ENCODE measurements at places on chromosomes 13 and 19.

- DNase-seq: no peak
Measured at GRCh38 chr13:19782049-19782726, 557 bp downstream of the PSPC1 start.

DNA sequence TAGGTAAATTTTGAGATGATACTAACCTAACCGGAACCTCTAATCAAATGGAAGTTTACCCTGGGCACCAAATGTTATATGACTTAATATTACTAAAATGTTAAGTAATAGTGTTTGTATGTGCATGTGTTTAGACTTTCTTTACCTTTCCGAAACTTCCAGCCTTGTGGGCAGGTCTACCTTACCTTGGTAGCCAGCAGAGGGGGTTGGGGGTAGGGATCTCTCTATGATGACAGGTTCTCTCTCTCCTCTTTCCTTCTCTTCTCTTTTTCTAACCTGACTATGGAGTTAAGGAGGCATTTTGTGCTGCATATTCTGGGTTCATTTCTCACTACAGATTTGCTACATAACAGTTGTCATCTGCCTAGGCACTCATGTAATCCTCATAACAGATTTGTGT, 6.8 kb upstream of the FRY start:
- DNase-seq: no peak

- DNase-seq: no peak
Measured at GRCh38 chr13:48586591-48587103, 53.8 kb upstream of the RCBTB2 start.

GRCh38 chr19:17245535-17245984, at the start of gene NR2F6:
Gene NR2F6, minus strand, starts transcription at chr19:17245919. Its CDS starts 699 bp downstream, at chr19:17245220.
- DNase-seq: no peak

- no peak for DNase-seq
Measured at GRCh38 chr13:94345374-94346195, 133.9 kb downstream of the DCT start.

GRCh38 chr19:36072081-36072480, 17.4 kb downstream of the WDR62 start:
- no peak for DNase-seq

DNA sequence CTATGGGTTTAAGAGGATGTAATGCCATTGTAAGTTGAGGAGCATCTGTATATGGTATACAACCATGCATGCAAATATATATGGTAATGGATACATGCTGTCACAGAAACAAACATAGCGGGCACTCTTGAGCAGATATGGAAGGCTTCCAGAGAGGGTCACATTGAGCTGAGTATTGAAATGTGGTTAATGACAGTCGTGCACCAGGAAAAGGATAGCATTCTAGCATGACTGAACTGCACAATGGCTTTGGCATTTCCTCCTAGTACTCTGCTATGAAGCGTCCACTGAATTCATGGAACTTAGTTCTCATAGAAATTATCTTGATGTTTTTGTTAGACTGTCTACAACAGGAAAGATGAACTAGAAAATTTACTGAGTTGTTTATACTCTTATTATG, 25.2 kb downstream of the DGKH start:
- no peak for DNase-seq

DNA sequence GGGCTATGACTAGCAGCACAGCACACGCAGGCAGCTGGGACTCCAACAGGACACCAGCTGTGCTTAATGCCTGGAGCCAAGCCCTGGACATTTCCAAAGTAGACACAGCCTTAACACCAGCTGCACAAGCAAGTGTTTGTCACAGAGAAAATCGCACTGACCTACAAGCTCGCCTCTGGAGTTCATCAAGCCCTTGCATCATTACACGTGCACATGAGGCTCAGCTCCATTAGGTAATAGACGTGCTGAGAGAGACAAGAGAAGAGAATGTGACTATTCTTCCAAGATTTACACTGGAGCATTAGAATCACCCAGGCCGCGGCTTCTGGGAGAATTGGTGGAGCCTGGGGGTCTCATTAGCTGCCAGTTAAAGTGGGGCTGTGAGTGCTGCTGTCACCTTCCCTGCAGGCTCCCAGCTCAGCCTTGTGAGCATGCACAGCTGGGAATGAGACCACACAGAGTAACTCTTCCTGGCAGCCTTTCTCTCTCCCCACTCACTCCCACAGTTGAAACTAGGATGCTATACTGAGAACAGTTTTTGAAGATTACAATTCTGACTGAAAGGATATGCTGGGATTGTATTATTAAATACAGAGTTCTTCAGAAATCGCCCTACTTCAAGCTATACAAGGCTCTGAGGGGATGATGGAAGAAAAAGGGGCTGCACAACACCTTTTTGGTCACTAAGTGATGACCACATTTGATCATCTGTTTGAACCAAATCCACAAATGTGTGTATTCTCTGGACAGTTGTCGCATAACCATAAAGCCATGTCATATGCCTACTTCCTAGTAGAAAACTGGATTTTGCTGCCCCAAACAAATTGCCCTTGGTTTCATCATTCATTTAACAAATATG, 10.5 kb downstream of the STOML3 start:
- no peak for DNase-seq

GRCh38 chr13:45718992-45719391, 16.9 kb downstream of the CBY2 start:
- DNase-seq: no peak

GRCh38 chr19:32164384-32164992, 180.9 kb upstream of the ZNF507 start:
- peak; percentile 34 for DNase-seq

- no peak for DNase-seq
Measured at GRCh38 chr19:18072335-18072734, 14.4 kb downstream of the IL12RB1 start.

DNA sequence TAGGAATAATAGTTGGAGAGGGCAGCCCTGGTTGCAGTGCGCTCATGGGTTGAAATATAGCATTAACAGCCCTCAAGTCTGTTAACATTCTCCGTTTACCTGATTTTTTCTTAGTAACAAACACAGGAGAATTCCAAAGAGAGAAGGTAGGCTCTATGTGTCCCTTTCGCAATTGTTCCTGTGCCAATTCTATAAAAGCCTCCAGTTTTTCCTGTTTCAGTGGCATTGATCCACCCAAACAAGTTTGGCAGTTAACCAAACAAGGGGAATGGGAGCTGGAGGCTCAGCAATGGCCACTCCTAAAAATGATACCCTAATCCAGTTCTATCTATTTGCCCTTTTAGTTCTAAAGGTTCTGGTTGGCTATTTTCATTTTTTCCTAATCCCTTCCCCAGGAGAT, 151.6 kb downstream of the ZNF486 start:
- no peak for DNase-seq

DNA sequence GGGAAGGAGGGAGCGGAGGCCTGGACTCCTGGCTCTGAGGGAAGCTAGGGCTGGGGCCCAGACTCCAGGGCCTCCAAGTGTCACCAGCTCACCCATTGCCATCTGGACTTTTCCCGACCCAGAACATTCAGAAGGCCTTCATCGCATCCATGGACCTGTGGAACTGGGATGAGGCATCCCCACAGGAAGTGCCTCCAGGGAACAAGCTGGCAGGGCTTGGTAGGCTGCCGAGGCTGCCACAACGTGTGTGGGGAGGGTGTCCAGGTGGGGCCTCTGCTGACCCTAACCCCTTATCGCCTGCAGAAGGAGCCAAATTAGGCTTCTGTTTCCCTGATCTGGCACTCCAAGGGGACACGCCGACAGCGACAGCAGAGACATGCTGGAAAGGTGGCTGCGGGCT, 767 bp downstream of the ETV2 start:
- no peak for DNase-seq

DNA sequence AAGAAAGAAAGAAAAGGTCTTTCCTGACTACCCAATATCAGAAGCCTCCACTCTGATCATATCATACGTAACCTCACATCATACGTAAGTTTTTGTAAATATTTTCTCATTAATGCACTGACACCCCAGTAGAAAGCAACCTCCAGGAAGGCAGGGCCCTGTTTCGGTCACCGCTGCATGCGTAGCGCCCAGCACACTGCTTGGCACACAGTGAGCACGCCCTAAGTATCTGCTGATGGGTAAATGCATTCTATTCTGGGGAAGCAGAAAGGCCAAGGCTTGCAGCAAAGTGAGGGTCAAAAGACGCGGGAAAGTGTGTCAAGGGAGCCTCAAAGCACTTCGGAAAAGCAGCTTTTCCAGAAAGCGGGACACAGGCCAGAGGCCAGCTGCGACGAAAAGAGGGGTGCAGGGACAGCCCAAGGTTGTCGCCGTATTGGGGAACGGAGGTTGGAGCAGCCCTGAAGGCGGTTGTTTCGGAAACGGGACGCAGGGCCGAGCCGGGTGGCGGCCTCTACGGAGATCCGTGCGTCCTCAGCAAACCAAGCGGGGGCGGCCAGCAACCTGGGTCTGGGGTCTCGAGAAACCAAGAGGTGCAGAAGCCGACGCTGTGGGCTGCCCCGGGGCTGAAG, 463 bp downstream of the SUGP1 start:
- DNase-seq: no peak

DNA sequence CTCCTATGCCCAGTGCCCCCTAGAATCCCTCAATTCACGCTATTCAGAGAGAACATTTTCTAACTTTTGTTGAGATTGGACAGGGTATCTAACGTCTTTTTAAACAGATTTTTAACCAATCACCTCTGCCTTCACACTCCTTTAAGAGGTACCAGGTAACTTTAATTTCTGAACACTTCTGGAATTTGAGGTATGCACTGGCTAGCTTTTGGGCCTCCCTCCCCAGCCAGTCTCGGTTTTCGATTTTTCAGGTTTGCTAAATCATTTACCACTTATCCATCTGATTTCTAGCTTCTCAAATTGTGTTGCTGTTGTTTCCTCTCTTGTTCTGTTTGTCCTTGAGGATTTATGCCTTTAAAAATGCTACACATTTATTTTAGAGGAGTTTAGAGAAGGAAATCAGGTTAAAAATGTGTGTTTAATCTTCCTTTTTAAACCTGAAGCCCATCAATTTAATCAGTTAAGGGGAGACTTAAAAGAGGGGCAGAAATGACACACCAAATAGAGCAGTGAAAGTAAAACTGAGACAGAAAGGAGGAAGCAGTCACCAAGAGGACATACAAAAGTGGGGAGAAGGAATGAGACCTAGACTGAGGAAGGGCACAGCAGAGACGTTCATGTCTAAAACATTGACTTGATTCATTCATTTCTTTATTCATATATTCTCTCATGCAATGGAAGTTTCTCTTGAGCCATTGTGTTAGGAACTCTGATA, 139.6 kb upstream of the HTR2A start:
- DNase-seq: no peak

DNA sequence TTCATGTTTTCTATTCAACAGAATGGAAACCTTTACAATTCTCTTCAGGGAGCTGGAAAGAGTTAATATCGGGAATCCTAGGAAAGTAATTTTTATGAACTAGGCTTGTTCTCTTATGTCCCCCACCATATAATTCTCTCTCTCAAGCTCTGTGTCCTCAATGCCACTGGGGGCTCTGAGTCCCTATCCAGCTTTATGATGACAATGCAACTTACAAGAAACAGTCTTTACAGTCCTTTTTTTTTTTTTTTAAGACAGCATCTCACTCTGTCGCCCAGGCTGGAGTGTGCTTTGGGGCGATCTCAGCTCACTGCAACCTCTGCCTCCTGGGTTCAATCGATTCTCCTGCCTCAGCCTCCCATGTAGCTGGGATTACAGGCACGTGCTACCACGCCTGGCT, 31.2 kb upstream of the TM9SF2 start:
- DNase-seq: no peak

DNA sequence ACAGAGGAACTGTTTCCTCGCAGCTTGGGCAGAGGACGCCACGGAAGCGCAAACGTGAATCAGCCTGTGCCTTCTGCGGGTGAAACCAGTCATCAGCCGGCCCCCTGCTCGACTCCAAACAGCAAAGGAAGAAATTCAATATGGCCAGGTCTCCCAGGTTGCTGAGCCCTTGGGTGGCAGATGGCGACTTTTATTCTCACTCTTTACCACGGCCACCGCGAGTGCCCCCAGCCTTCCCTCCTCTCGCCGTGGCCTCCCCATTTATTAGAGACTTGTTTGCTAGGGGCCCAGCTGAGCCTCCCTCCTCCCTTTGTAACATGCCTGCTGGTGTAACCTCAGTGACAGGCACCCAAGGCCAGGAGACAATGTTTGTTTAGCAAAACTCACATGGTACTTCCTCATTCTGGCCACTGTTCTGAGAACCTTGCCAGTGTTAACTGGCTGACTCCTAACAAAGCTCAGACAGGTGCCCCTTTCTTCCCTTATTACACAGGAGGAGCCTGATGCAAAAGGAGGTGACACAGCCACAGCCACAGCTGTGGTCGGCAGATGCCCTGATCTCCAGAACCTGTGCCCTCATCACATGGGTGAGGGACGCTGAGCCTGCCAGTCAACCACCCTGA, 5.8 kb downstream of the RAB20 start:
- DNase-seq: no peak

GRCh38 chr13:20566468-20566897, 474 bp upstream of the IFT88 start:
- DNase-seq: peak; percentile 90

DNA sequence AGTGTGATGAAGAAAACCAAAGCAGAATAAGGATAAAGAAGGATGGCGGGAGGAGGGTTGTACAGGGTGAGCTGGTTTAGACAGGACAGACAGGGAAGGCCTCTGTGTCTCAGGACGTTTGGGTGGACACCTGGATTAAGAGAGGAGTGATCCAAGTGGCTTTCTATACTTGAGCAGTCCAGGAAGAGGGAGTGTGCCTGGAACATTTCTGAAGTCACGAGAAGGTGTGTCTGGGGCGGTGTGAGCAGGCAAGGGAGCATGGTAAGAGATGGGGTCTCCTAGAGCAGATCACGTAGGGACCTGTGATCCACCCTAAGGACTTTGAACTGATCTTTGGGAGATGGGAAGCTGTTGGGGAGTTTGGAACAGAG, 15.4 kb upstream of the STK24 start:
- DNase-seq: peak; percentile 34

DNA sequence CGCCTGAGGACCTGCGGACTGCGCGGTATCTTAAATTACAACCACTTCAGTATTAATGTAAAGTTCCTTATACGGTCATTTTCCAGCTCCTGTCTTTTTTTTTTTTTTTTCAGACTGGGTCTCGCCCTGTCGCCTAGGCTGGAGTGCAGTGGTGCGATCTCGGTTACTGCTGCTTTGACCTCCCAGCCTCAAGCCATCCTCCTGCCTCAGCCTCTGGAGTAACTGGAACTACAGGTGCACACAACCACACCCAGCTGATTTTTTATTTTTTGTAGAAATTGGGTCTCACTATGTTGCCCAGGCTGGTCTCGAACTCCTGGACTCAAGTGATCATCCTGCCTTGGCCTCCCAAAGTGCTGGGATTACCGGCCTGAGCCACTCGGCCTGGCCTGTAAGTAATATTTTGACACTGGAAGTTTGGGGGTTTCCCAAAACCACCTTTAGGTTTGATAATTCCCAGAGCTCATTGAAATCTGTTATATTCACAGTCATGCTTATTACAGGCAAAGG, 406 bp upstream of the EID2B start:
- DNase-seq: no peak
